ENCODE measurements at places on chromosomes 13 and 19. TPM values are rescaled to one million over a fixed set of nuclear protein-coding genes. Genes with fewer than 3 reads are reported as not detected.

GRCh38 chr19:53160350-53160749, 1.5 kb upstream of the ZNF347 start:
- no peak for DNase-seq

- DNase-seq, result no peak
These were observed 233.1 kb downstream of the POU4F1 start for GRCh38 chr13:78370231-78370630.

- DNase-seq, result no peak
These were observed 66.0 kb downstream of the TEX26 start for GRCh38 chr13:30998136-30999088.

- DNase-seq, result no peak
These were observed 95.0 kb upstream of the IRS2 start for GRCh38 chr13:109881347-109881725.

GRCh38 chr13:22945321-22946226, 235.2 kb upstream of the SGCG start:
- DNase-seq, result no peak

Gene SNAPC2
- 21.5 TPM for total RNA-seq

Gene ATP4B
- not detected for total RNA-seq
